ENCODE measurements at places on chromosomes 2 and 18. TPM values are rescaled to one million over a fixed set of nuclear protein-coding genes. Genes with fewer than 3 reads are reported as not detected.

DNA sequence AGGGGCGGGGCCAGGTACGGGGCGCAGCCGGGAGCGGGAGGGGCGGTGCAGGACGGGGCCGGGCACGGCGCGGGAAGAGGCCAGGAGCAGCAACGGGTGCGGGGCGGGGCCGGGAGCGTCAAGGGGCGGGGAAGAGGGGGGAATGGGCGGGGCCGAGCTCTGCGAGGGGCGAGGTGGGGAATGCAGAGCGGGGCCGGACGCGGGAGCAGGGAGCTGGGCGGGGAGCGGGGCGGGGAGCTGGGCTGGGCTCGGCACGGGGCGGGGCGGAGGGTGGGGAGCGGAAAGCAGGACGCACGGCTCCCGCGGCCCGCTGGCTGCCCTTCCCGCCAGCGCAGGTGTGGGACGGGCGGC, at the start of gene IMPA2:
TSS of gene IMPA2 (plus strand) at position 316 of the 351 bp plus-strand sequence. CDS start 163 bp downstream, outside the sequence.
- no peak for DNase-seq

- no peak for DNase-seq
Observed at GRCh38 chr18:55106906-55107305, 147.6 kb upstream of the CCDC68 start.

DNA sequence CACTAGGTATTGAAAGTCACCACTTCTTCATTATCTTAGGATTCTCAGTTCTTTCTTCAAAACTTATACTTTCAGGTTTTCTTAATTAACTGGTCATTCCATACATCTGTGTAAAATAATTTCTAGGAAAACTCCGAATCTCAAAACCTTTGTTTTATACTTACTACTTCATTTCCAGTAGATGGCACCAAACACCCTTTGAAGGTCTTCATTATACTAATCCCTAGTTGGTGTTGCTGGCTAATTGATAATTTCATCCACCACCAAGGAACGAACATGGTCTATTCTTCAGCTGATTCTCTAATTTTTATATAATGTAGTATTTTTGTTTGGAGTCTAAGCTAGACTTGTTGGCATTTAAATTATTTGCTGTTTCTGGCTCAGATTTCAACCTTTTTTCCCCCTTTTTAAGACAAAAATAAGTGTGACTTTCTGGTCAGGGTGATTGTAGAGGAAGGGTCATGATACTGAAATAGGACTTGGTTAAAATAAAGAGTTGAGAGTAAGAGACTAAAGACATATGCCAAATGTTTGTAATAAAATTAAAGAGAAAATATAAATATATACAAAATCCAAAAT, 2.8 kb upstream of the MXD1 start:
- DNase-seq = peak; percentile 53

- DNase-seq = no peak
Observed at GRCh38 chr2:20205915-20206524, 18.9 kb downstream of the SDC1 start.

DNA sequence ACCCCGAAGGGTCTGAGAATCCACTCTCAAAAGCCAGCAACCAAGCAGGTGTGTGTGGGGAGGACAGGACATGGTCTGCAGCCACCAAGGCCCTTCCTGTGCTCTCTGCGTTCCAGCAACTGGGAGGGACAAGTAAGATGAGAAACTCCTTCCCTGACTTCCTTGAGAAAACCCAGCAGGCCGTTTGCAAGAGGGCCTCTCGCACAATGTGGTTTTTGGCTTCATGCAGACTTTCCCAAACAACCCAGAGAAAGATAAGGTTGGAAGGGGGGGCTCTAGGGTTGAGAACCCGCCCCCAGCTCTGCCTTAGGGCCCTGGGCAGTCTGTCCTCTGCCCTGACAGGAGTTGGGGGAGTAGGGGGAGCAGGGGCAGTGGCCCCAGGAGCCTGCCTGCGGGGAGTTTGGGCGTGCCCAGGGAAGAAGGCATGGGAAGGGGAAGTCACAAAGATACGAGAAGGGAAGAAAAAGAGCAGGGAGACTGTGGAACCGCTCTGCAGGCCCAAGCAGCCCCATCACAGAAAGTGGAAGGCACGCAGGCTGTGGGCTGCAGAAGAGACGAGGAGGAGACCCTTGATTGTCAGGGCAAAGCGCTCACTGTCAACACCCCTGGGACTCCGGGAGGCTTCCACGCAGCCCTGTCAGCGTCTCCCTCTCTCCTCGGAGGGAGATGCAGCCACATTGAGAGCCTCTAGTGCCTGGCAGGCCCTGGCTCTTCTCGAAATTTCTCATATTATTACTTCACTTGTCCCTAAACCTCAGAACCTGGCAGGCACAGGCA, 99.8 kb downstream of the SMAD7 start:
- no peak for DNase-seq

GRCh38 chr2:135585586-135585985, 54.3 kb downstream of the R3HDM1 start:
- no peak for DNase-seq

DNA sequence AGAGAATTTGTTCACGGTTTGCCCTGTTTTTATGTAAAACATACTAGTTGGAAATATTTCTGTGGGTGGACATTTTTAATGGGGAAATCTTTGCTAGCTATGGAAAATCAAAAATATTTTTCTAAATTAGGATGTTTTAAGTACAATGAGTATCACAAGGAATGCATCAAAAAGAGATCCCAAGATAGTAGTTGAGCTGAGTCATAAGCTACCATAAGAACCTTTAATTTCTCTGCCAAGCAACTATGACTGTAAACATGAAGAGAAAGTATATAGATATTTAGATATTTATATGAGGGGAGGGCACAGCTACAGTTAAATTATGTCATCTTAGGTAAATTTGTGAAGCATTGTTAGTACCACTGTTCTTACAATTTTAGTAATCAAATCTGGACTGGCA, 646.2 kb downstream of the XIRP2 start:
- DNase-seq = no peak

Gene ABCG8
- not detected for total RNA-seq

Gene IGFBP2
- 133 TPM for total RNA-seq

Gene SPR
- 33.6 TPM for total RNA-seq

Measured in PC-9 (cell line).